ENCODE measurements at places on chromosomes 1 and 21.

DNA sequence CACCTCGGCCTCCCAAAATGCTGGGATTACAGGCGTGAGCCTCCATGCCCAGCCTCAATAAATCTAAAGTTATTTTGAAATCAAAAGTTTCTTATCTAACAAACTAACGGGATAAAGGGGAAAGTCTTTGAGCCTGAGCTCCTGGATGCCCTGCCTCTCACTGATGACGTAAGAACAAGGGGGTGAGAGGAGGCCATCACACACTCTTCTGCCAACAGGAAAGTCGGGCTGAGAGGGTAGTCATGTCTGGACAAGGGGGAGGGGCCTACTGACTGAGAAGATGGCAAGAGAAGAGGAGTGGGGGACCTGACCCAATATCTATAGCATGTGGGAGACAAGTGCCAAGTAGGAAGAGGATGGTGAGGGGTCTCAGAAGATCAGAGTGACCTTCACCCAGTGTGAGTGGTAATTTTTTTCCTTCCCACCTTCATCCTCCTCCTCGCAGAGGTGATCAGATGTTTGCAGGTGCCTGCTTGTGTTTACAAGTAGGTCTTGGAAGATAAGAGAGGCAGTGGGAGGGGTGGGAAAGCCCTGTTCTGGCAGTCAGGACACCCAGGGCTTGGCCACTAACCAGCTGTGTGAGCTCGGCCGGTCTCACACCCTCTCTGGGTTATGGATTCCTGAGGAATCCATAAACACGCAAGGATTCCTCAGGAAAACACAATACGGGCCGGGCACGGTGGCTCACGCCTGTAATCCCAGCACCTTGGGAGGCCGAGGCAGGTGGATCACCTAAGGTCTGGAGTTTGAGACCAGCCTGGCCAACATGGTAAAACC is 9.6 kb downstream of the UQCRHL start:
- no peak for DNase-seq

GRCh38 chr1:54951810-54952226 is 28.6 kb upstream of the TMEM61 start:
- DNase-seq, result no peak

- no peak for DNase-seq
These were observed 154.3 kb upstream of the USP24 start for GRCh38 chr1:55369474-55369873.

- DNase-seq, result no peak
These were observed 130.4 kb downstream of the KIF26B start for GRCh38 chr1:245285168-245285567.

DNA sequence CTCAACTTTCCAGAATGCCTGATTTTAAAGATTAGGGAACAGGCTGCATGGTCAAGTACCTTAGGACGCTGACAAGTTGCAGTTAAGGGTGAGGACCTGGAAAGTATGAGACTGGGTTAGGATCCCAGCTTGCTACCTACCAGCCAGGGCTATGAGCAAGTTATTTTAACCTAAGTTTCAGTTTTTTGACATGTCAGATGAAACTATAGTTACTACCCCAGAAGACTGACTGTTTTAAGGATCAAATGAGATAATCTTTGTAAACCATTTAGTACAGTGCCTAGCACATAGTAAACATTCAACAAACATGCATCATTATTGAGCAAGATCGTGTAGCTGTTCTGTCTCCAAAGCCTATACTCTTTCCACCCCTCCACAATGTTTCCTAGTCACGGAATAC is 14.4 kb downstream of the THEMIS2 start:
- DNase-seq, result no peak

DNA sequence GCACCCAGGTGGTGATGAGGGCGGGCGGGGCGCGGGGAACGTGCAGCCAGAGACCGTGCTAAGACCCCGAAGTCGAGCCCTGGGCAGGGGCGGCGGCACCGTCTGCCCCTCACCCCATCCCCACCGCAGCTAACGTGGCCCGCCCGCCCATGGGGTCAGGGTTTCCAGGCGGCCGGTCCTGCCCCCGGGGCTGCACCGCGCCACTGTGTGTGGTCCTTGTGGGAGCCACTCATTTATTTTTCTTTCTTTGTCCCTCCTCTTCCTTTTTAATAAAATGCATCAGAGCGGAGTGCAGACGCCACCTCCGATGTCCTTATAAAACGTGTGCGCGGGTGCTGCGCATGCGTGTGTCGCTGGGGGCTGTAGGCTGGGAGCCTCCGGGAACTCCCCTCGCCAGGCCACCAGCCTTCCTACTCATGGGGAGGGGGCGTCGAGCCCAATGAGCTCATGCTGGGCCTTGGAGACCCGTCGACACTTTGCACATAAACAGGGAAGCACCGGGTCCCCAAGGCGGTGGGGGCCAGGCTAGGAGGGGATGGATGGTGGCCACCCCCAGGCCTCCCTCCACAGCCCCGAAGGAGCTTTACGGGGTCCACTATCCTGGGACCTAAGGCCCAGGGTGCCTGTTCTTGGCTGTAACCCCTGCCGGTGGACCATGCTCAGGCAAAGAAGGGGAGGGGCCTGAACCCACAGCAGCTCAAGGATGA is 59.9 kb downstream of the WNT9A start:
- no peak for DNase-seq

GRCh38 chr1:48216313-48216712 is 6.2 kb upstream of the SLC5A9 start:
- DNase-seq, result no peak

DNA sequence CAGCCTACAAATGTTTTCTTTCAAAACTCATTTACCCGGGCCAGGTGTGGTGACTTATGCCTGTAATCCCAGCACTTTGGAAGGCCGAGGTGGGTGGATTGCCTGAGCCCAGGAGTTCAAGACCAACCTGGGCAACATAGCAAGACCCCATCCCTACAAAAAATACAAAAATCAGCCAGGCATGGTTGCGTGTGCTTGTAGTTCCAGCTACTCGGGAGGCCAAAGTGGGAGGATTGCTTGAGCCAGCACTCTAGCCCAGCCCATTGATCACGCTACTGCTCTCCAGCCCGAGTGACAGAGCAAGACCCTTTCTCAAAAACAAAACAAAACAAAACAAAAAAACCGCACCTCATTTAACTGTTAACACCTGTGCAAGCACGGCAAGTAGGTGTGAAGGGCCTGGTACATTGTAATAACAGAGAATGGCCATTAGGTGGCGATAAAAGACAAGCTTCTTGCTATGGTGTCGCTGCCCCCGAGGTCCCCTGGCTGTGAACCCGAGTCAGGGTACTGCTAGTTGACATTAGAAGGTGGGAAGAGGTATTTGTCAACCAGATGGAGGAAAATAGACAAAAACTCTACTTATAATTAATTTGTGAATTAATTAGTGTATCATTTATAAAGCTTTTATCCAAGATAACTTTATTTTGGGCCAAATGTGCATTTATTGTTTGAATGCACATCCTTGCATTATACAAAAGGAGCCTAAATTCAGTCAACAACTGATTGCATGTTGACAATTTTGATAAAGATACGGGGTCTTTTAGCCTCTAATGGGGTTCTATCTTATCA is 66.5 kb downstream of the SH3BGR start:
- DNase-seq, result peak; percentile 94

DNA sequence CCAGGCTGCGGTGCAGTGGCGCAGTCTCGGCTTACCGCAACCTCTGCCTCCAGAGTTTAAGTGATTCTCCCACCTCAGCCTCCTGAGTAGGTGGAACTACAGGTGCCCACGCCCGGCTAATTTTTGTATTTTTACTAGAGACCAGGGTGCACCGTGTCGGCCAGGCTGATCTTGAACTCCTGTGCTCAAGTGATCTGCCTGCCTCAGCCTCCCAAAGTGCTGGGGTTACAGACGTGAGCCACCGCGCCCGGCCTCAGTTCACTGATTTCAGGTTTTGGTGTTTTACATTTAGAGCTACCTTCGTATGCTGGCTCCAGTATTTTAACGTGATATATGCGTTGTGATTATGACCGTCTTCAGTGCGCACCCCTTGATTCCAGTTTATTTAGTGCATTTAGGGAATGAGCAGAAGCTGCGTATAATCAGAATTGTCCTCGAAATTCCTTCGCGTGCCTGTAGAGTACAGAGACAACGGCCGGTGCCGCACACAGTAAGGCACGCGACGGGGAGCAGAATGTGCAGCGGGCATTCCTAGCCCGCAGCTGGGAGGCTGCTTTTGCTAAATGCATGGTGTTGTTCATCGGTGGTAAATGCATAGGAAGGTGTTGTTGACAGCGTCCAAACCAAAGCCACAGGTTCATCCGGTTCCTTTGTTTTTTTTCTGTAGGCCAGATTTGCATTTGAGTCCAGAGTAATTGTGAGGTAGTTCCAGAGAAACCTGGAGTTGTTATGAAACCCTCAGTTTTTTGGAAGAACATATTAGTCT is 48.9 kb upstream of the DIP2A start:
- no peak for DNase-seq

- no peak for DNase-seq
These were observed 1.9 kb upstream of the NTNG1 start for GRCh38 chr1:107138767-107139445.

DNA sequence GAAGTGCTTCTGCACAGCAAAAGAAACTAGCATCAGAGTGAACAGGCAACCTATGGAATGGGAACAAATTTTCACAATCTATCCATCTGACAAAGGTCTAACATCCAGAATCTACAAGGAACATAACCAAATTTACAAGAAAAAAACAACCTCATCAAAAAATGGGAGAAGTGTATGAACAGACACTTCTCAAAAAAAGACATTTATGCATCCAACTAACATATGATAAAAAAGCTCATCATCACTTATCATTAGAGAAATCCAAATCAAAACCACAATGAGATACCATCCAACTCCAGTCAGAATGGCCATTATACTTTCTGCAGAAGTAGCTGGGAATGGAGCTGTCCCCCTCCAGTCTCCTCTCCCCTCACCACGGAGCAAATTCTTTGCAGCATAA is 2.9 kb upstream of the OR2M3 start:
- no peak for DNase-seq

GRCh38 chr1:70892930-70893329 is 154.7 kb downstream of the PTGER3 start:
- no peak for DNase-seq

GRCh38 chr1:214557952-214558735 is 6.7 kb upstream of the PTPN14 start:
- DNase-seq, result no peak

DNA sequence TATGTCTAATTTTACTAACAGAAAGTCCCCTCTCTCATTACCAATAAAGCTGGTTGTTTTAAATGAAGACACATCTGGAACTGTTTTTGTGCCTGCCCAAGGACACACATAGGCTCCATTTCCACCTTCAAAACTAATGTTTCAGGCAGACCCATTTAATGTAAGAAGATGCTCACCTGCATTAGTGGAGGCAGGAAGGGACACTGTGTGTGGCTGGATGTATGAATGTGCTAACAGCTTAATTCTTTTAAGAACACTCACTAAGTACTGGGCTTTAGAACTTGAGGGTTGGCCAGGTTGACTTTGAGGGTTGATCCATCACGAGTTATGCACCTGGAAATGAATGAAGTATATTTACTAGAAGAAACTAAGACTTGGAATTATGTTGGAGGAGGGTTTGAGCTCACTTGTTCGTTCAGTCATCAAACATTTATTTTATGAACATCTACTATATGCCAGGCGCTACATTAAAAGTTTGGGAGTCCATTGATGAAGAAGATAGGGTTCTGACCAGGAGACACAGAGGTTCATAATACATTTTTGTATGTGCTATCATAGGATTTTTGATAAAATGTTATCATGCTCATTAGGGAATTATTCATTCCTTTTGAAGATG is 5.4 kb downstream of the JUN start:
- DNase-seq, result no peak

GRCh38 chr1:53080041-53080440 is 18.0 kb downstream of the PODN start:
- DNase-seq, result no peak

GRCh38 chr1:217857061-217857460 is 225.9 kb downstream of the SPATA17 start:
- no peak for DNase-seq

Measured in NCI-H1694 (cell line).